ENCODE measurements at places on chromosomes 16 and 17.

GRCh38 chr17:4753392-4753791, 13.7 kb upstream of the CXCL16 start:
- DNase-seq: no peak

DNA sequence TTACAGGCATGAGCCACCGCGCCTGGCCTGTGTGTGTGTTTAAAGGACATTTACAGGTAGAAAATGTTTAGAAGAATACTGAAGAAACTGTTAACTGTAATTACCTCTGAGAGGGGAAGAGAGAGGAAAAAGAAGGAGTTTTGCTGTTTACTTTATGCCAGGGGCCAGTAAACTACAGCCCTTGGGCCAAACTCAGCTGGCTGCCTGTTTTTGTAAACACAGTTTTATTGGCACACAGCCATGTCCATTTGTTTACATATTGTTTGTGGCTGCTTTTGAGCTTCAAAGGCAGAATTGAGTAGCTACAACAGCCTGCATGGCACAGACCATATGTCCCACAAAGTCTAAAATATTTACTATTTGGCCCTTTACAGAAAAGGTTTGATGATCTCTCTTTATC, 76.4 kb downstream of the GPR139 start:
- DNase-seq: no peak

DNA sequence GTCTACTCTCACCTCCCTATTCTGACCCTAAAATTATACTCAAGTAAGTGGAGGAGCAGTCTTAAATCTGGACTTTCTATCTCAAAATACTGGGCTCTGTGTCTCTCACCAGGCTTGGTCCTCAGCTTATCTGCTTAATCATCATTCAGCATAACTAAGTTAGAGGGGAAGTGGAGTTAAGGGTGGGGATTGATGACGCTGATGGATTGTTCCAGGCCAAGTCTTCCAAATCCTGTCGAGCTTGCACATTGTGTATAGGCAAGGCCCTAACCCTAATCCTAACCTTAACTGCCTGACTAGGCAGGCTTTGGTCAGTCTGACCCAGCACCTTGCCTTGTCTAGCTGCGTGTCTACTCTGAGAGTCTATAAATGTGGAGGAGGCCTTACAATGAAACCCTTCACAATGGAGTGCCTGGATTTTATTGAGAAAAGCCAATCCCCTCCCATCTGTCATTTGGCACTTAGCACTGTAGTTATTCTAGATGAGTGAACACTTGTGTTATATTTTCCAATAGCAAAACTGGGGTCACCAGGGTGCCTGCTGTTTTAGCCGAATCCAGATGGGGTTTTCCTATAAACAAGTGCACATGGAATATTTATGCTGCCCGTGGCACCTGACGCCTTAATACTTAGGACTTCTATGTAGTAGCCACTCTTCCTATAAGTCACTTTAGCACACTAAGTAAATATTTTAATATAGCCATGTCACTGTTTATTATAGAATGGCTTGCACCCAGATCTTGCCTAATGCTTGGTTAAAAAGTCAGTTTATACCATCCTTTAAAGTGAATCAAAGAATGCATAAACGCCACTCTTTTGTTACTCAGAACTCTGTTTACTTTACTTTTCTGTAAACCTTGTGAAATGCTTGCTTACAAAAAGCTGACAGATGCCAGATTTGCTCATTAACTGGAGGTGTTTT, 193.2 kb upstream of the MYOCD start:
- DNase-seq: no peak

GRCh38 chr17:54736573-54736972, 164.1 kb upstream of the TOM1L1 start:
- DNase-seq: no peak

GRCh38 chr17:3641717-3642486, 5.3 kb downstream of the CTNS start:
- DNase-seq: no peak

Measured in naive thymus-derived CD4-positive, alpha-beta T cell (primary cell).